ENCODE measurements at places on chromosomes 5 and 9.

DNA sequence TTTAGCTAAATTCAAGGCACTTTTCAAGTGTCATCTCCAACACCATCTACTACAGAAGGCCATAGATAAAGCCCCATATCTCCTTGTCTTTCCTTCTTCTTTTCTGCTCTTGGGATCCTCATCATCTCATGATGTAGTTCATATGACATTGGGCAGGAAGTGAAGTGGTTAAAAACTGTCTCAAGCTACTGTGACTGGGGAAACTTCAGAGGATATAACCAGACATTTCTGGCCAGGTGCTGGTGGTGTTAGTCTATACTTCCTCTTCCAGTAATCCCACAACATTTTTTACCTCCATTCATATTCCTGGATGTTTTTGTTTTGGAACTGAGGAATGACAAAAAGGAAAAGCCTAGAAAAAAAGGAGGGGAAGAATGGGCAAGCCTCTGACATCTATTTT, 188.7 kb downstream of the LURAP1L start:
- no peak for DNase-seq

DNA sequence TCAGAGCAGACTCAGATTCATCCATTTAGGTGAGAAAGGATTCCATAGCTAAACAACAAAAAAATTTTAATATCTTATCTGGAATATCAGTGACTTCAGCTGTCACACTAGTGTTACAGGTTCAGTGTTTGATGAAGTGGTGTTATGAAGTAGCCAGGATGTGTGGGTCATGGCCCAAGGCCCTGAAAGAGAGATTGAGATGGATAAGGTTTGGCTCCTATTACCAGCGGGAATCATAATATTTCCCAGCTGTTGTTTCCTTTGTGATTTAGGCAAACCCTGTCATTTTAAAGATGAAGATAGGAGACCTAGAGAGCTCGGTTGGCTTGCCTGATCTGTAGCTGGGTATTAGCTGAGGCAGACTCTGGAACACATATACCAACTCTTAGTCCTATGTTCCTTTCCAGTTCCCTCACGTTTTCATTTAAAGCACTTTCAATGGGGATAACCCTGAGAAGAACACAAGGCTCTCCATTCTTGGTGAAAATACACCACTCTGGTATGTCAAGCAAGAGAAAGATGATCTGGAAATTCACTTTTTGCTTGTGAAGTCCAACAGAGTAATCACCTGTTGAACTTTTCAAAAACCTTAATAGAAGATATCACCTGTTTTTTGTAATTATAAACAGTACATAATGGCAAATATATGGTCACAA, 54.8 kb downstream of the SV2C start:
- DNase-seq: no peak

- DNase-seq: no peak
Measured at GRCh38 chr5:80181618-80182211, 74.1 kb downstream of the SERINC5 start.

DNA sequence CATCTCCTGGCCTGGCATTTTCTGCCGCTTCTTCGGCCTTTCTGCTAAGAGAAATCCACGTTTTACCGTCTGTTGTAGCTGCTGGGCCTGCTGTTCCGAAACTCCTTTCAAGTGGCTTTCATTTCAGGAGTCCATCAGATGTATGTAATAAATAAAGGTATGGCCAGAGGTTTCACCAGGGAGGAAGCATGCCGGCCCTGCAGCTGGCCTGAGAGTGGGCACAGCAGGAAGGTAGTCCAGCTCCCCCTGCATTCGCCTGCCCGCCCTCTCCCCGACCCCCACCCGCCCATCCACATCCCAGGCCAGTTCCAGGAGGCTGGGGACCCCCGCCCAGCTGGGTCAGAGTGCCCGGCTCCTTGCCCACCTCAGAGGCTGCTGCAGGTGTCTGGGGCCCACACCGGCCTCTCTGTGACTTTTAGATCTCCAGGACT, 46.4 kb upstream of the EXOC3 start:
- no peak for DNase-seq

DNA sequence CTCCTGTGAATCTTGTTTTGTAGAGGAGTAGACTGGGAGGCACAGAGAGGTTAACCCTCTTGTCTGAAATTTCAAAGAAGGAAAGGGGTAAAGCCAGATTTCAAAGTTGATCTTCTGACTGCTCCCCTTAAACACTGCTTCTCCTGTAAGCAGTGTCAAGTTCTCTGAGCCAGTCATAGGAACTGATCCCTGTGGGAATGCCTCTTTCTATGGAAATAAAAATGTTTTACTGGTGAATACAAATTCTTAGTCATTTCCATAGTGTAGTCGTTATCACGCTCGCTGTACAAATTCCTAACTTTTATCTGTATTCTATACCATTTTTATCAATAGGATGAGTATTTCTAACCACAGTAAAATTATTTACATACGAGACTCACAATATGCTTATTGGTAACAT, 66.3 kb upstream of the PRRC1 start:
- no peak for DNase-seq

Measured in SW 1271 (cell line).